ENCODE measurements at places on chromosomes 1 and 21.
A peak's percentile ranks its signal among the peaks of the same experiment; 100 is the strongest.

- no peak for DNase-seq
Observed at GRCh38 chr1:218779341-218780100, 394.2 kb upstream of the LYPLAL1 start.

DNA sequence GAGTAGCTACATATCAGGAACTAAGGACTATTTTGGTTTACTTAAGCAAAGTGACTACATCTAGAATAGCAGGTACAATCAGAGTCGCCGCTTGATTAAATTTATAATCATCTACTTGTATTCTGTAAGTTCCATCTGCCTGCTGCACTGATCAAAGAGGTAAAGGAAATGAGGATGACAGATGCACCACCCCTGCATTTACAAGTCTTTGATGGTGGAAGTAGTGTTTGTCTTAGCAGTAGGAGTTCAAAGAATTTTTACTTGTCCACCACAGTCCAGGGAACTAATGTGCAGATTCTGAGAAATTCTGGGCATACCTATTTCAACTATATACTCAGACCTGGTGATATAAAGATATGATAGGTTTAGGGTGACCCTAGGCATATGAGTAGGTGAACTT is 184.1 kb upstream of the IVNS1ABP start:
- DNase-seq, result no peak

DNA sequence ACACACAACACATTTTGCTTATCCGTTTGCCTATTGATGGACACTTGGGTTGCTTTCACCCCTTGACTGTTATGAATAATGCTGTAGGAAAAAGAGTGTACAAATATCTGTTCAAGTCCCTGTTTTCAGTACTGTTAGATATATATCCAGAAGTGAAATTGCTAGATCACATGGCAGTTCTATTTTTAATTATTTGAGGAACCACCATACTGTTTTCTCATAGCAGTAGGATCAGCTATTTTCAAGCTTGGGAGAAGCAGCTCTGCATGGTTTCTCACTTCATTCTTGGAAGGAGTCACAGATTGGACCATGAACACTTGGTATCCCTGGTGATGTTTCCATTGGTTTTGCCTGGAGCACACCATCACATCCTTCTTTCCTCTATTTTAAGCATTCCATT is 114.4 kb upstream of the ZP4 start:
- DNase-seq, result no peak

GRCh38 chr1:228270032-228270431 is 62.2 kb downstream of the OBSCN start:
- DNase-seq, result no peak

- no peak for DNase-seq
Observed at GRCh38 chr1:111195002-111195684, 5.3 kb downstream of the DENND2D start.

- no peak for DNase-seq
Observed at GRCh38 chr1:2226525-2227345, 1.4 kb upstream of the SKI start.

DNA sequence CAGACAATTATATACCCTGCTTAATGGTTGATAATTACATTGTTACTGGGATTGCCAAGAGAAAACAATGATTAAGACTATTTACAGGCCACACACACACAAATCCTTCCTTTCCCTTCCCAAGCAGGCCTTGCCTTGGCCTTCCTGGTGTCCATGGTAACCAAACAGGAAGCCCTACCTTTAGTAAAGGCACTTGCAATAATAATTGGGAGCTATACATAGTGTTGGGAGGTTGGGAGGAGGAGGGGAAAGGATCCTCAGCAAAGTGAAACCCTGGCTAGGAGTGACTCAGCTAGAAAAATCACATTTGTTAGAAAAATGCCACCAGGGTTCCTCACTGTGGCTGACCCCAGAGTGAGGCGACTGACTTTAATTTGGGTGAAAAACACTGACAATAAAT is 122.3 kb upstream of the ADAR start:
- DNase-seq, result peak; percentile 80

- DNase-seq, result no peak
Observed at GRCh38 chr21:37257511-37257966, 9.6 kb downstream of the VPS26C start.

- no peak for DNase-seq
Observed at GRCh38 chr1:45815667-45816458, 12.5 kb downstream of the MAST2 start.

- DNase-seq, result no peak
Observed at GRCh38 chr1:228917342-228917741, 182.1 kb downstream of the RHOU start.

DNA sequence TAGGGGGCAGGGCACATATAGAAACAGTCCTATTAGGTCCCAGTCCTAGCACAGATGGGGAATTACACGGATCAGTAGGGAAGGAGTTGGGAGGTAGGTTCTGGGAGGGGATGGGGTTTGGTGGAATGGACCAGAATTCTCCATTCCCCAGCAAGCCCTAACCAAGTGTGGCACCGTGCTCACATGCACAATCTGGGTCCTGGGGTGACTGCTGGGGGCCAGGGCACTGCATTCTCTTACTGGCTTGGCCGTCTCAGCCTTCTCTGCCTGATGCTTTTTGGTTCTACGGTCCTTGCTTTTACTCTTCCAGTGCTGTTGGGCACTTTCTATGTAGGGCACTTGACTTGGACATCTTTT is 53.9 kb downstream of the NENF start:
- no peak for DNase-seq

DNA sequence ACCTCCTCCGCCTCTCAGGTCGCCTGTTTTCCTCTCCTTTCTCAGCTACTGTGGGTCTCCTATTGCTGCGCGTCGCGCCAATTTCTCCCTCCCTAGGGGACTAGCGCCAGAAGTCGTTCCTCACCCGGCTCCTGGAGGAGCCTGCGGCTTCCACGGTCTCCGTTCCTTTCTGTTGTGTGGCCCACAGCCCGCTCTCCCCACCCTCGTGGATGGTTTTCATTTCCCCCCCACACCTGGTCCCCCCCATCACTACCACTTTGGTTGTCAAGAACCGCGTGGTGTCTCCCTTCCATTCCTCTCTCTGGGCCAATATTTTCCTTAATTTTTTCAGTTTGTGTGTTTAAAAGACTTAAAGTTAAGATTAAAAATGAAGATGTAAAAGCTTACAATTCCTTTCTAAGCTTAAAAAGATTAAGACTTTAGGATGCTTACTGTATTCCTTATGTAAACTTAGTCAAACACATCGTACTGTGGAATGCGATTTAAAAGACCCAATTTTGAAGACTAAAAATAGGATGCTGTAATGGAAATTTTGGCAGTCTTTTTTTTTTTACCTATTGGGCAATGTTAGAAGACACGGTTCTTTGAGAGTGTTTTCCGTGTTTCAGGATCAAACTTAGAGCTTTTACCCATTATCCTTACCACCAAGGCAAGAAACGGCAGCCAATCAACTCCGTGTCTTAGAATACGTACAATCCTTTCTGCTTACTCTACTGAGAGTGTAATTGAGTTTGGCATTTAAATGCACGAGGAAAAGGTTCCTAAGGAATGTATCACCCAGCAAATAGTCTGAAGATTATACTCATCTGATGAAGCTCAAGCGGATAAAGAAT is 773 bp downstream of the CNST start:
- no peak for DNase-seq

Data from SHP77 treated with DMSO at 0.1 percent for 48 hours (cell line).